ENCODE measurements at places on chromosomes 2 and 18. TPM values are rescaled to one million over a fixed set of nuclear protein-coding genes. Genes with fewer than 3 reads are reported as not detected.

DNA sequence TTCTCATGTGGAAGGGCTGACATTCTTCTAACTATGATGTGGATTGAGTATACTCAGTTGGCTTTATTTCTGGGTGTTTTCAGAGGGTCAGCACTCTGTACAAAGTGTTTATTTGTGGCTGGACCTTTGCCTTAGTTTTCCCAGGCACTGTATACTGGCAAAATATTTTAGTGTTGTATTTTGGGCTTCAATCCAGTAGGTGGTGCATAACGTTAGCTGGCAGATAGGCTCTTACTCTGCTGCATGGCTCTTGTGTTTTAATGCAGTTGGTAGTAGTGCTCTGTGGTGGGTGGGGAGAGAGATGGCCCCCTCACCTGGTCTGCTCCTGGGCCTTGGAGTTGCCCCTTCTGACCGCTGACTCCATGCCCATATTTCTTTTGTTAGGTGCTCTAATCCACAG, 75.6 kb upstream of the REG3A start:
- no peak overlapping the region for H3K4me3 ChIP-seq
- H3K36me3 ChIP-seq = no peaks in the 10 kb centered on the region
- H3K27ac ChIP-seq = no peak overlapping the region
- no peaks in the 10 kb centered on the region for H3K27me3 ChIP-seq

DNA sequence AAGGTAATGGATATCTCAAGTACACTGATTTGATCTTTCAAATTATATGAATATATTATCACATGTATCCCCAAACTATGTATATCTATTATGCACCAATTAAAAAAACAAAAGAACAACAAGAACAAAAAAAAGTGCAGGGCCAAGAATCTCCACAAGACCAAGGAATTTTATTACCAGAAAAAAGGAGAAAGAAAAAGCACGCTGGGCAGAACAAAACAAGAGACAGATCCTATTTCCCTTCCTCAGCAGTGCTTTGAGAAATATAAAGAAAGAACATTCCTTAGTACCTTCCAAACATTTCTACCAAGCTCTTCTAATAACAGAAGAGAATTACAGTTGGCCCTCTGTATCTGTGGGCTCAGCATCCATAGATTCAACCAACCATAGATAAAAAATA, 144.7 kb upstream of the CREB1 start:
- DNase-seq = no peak
- no peaks in the 10 kb centered on the region for H3K27me3 ChIP-seq
- no peak overlapping the region for H3K4me3 ChIP-seq
- no peaks in the 10 kb centered on the region for H3K4me1 ChIP-seq
- H3K36me3 ChIP-seq = no peaks in the 10 kb centered on the region

DNA sequence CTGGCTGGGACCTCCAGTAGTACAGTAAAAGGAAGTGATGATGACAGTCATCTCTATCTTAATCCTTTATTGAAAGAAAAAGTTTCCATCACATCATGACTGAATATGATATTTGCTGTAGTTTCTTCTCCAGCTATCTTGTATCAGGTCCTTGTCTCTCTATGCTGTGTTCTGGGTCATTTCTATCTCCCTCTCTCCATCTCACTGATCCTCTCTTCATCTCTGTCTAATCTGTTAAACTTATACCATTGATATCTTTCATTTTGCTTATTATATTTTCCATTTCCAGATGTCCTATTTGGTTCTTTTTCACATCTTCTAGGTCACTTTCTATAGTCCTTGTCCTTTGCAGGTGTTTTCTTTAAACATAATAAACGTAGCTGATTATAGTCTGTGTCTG, 12.3 kb downstream of the CYS1 start:
- H3K36me3 ChIP-seq = no peaks in the 10 kb centered on the region
- no peak for DNase-seq
- H3K27me3 ChIP-seq = no peaks in the 10 kb centered on the region
- H3K4me3 ChIP-seq = no peak overlapping the region

DNA sequence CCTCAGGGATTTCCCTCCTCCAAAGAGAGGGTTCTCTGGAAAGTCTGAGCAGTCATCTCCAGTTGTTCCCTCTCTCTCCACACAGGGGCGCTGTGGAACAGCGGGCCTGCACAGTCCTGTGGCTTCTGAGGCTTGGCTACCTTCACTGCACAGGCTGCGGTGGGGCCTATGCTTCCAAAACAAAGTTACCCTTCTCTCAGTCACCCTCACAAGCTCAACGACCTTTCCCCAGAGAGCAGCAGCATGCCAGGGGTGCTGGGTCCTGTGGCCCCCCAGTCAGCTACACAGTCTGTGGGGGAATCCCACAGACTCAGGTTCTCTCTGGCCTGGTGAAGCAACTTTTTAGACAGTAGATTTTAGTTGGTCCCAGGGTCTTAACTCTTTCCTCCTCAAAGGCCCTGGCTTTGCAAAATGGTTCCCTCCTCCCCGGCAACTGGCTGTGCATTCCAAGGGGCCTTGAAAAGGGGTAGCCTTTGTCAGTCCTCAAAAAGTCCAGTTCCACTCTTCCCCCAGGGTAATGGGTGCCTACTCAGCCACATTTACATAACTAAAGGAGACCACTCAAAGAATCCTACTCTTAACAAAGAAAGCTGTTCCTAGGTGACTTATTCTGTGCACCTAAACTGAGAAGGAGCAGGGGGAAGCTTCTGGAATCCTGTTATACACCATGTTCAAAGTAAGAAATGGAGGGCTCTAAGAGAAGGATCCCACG, 14.9 kb downstream of the B3GNT7 start:
- no peaks in the 10 kb centered on the region for H3K36me3 ChIP-seq
- H3K27ac ChIP-seq = no peak overlapping the region

GRCh38 chr18:48011926-48012465, 81.5 kb upstream of the SMAD2 start:
- H3K4me1 ChIP-seq = no peaks in the 10 kb centered on the region
- no peak overlapping the region for H3K27ac ChIP-seq
- no peak overlapping the region for H3K4me3 ChIP-seq
- no peaks in the 10 kb centered on the region for H3K27me3 ChIP-seq
- no peak for DNase-seq

DNA sequence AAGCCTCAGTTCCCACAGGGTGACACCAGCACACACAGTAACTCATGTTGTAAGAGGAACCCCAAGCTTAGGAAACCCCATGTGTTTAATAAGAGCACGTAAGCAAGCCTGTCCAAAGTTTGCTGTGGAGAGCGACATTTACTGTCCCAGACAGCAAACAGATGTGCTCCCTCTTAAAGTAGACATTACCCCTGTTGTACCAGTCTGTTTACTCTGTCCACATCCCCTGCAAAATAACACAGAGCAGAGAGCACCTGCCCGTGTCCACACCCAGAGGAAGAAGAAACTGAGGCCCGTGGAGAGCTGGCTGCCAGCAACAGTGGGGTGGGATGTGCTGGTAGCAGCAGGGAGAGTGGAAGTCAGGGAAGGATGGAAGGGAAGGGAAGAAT, 243.5 kb downstream of the GBX2 start:
- H3K36me3 ChIP-seq = no peaks in the 10 kb centered on the region
- no peak overlapping the region for H3K4me3 ChIP-seq
- no peaks in the 10 kb centered on the region for H3K4me1 ChIP-seq
- no peak for DNase-seq
- no peaks in the 10 kb centered on the region for H3K27me3 ChIP-seq

DNA sequence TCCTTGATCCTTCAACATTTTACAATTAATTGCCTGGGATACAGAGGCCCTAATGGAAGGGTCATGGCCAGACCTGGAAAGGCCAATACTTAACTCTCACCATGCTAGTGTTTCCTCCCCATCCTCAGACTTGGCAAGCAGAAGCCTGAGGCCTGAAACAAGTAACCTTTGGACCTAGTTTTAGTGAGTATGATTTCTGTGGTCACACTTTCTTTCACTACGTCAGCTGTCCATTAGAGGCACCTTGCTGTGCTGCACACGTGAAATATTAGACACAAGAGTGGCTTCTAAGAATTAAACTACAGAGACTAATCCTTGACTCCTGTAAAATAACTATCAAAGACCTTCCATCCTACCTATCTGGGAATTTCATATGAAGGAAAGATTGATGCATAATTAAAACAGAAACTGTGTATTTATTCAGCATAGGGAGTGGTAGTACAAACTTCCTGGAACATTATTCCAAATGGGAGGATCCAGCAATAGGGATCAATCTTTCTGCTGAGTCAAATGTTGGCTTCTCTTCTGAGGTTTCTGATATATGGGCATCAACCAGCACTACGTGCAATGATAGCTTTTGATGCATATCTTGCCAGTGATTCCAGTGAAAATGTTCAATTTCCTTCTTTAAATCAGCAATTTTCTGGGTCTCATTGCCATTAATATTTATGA, 249.7 kb downstream of the IKZF2 start:
- H3K27ac ChIP-seq = no peak overlapping the region
- H3K4me3 ChIP-seq = no peak overlapping the region
- H3K36me3 ChIP-seq = no peaks in the 10 kb centered on the region
- peak; percentile 3 for DNase-seq
- no peaks in the 10 kb centered on the region for H3K27me3 ChIP-seq

DNA sequence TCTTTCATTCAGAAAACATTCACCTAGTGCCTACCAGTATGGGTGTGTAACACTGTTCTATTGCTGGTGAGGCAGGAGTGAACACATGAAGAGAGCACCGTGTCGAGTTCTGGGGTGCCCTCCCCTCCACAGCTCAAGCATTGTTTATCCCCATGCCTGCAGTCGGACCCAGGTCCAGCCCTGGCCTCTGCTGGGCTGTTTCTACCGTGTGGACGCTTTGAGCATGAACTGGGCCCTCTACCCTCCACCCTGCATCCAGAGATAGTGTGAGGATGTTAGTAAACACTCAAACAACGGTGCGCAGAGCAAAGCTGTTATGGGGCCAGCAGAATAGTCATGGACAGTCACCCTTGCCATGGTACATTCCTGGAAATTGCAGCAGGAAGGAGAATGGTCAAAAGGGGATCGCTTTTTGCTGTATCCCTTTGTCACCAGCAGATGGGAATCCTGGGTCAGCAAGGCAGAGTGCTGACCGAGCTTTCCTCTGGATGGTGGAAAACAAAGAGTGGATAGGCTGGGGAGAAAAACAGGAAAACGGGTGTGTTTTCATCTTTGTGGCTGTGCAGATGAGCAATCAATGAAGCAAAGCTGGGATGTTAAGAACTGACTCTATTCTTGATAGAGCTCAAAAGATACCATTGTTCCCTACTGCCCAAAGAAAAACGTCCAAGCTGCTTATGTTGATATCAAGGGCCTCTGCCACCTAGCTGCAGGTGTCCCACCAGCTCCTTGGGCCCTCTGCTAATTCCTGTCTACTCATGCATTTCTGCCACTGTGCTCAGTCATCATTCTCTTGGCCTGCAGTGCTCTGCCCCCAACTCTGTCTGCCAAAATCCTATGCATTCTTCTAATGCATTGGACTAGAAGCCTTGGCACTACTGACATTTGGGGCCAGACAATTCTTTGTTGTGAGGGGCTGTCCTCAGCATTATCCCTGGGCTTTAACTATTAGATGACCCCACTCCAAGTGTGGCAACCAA, 38.7 kb downstream of the REEP1 start:
- H3K27me3 ChIP-seq = no peaks in the 10 kb centered on the region
- H3K4me1 ChIP-seq = no peaks in the 10 kb centered on the region
- H3K27ac ChIP-seq = no peak overlapping the region
- no peak overlapping the region for H3K4me3 ChIP-seq
- H3K36me3 ChIP-seq = no peaks in the 10 kb centered on the region

- no peaks in the 10 kb centered on the region for H3K27me3 ChIP-seq
- H3K4me1 ChIP-seq = no peaks in the 10 kb centered on the region
- H3K36me3 ChIP-seq = no peaks in the 10 kb centered on the region
- H3K4me3 ChIP-seq = no peak overlapping the region
- no peak for DNase-seq
- no peak overlapping the region for H3K27ac ChIP-seq
Measured at GRCh38 chr2:232714969-232715368, 17.8 kb downstream of the GIGYF2 start.

MYOM1 gene
- total RNA-seq = 0.41 TPM

ATG4B gene
- total RNA-seq = 94.5 TPM

TUBB8B gene
- total RNA-seq = 0.91 TPM

RFTN2 gene
- total RNA-seq = 0.18 TPM

GLS gene
- total RNA-seq = 136 TPM
